ENCODE measurements at places on chromosomes 3 and 15. TPM values are rescaled to one million over a fixed set of nuclear protein-coding genes. Genes with fewer than 3 reads are reported as not detected.
A peak's percentile ranks its signal among the peaks of the same experiment; 100 is the strongest.

DNA sequence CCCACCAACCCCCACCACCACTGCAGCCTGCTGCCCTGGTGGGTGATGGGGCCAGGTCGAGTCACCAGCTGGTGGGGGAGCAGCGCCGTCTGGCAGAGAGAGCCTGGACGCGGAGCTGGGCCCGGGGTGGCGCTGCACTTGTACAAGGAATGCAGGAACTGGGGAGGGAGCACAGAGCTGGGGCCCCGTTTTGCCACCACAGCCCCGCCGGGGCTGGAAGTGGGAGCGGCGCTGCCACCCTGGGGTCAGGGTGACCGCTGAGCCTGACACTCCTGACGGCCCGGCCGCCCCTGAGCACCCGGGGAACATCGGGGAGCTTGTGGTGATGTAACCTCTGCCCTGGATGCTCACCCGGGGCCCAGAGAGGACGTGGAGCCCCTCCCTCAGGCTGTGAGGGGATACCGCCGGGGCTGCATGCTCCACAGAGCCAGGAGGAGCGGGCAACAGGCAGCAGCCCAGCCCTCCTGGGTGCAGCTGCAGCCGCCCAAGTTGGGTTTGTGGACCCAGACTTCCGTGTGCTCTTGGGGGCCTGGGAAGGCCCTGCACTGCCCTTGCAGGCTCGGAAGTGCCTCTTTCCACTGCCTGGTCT is 32.6 kb upstream of the IREB2 start:
- no peaks in the 10 kb centered on the region for H3K4me1 ChIP-seq
- no peak overlapping the region for H3K27ac ChIP-seq
- no peak for DNase-seq
- H3K36me3 ChIP-seq, result no peaks in the 10 kb centered on the region

- peak; percentile 67 for DNase-seq
- H3K27ac ChIP-seq, result peak overlapping the region; percentile 94
- H3K4me1 ChIP-seq, result peaks cover 27% of the 10 kb centered on the region
- H3K4me3 ChIP-seq, result peak overlapping the region; percentile 96
- no peaks in the 10 kb centered on the region for H3K27me3 ChIP-seq
These were observed 590 bp downstream of the POLR2H start for GRCh38 chr3:184361932-184362667.

GRCh38 chr3:152623286-152623911 is 211.5 kb upstream of the P2RY1 start:
- no peaks in the 10 kb centered on the region for H3K4me1 ChIP-seq
- H3K4me3 ChIP-seq, result no peak overlapping the region
- H3K27me3 ChIP-seq, result peaks cover 7% of the 10 kb centered on the region

- H3K27me3 ChIP-seq, result no peaks in the 10 kb centered on the region
- no peaks in the 10 kb centered on the region for H3K4me1 ChIP-seq
- DNase-seq, result no peak
- peaks cover 2% of the 10 kb centered on the region for H3K36me3 ChIP-seq
These were observed 75.1 kb downstream of the VGLL4 start for GRCh38 chr3:11568503-11569155.

- H3K4me1 ChIP-seq, result peaks cover 98% of the 10 kb centered on the region
- H3K4me3 ChIP-seq, result peak overlapping the region; percentile 60
- no peaks in the 10 kb centered on the region for H3K27me3 ChIP-seq
- H3K36me3 ChIP-seq, result peaks cover 20% of the 10 kb centered on the region
These were observed 69.2 kb upstream of the ICE2 start for GRCh38 chr15:60548101-60548500.

GRCh38 chr15:63035977-63036376 is 6.6 kb upstream of the TPM1 start:
- no peaks in the 10 kb centered on the region for H3K4me1 ChIP-seq
- H3K27me3 ChIP-seq, result peaks cover 16% of the 10 kb centered on the region
- H3K4me3 ChIP-seq, result no peak overlapping the region
- no peak overlapping the region for H3K27ac ChIP-seq

DNA sequence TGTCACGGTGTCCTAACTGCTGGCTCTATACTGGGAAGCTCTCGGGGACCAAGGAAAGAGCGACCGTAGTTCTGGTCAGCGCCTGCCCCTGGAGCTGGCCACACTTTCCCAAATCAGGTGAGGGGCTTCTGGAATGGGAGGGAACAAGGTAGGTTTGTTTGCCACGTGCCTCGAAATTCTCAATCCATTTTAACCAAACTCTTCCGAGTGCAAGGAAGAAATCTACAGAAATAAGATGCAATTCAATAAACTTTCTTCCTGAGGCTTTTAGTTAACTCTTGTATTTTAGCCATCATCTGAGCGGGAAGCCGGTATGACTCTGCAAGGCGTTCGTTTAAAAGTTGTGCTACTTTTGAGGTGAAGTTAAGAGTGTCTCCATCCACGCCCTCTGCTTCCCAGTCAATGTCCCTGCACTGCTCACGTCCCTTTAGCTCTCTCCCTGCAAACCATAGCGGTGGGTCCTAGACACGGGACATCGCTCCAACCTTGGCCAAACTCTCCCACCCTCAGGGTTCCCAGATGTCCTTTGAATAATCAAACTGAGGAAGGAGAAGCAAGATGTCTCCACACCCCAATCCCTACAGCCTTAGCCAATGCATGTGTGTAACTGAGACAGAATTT is 597 bp downstream of the AGTR1 start:
- no peaks in the 10 kb centered on the region for H3K36me3 ChIP-seq
- peaks cover 14% of the 10 kb centered on the region for H3K27me3 ChIP-seq
- no peaks in the 10 kb centered on the region for H3K4me1 ChIP-seq
- no peak overlapping the region for H3K27ac ChIP-seq

- no peak overlapping the region for H3K4me3 ChIP-seq
- peaks cover 10% of the 10 kb centered on the region for H3K27me3 ChIP-seq
- no peaks in the 10 kb centered on the region for H3K36me3 ChIP-seq
- peaks cover 26% of the 10 kb centered on the region for H3K4me1 ChIP-seq
These were observed 206.1 kb downstream of the TIGIT start for GRCh38 chr3:114499976-114500375.

DNA sequence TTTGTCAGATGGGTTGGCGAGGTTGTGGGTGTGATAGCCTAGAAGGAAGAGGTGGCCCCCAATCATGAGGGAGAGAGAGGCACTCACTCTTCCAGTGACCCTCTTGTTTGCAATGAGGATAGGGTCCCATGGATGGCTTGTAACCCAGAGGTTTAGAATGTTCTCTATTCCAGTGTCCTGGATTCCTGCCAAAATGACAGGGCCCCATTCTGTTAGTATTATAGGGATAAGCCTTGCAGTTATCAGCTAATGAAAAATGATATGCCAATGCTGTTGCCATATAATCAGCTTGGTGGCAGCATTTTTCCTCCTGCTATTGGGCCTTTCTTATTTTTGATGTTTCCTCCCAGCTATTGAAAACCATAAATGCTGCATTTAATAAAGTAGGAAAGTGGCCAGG is 23.3 kb upstream of the SENP7 start:
- H3K4me3 ChIP-seq, result no peak overlapping the region
- H3K4me1 ChIP-seq, result peaks cover 13% of the 10 kb centered on the region
- H3K36me3 ChIP-seq, result no peaks in the 10 kb centered on the region
- H3K27ac ChIP-seq, result no peak overlapping the region
- no peaks in the 10 kb centered on the region for H3K27me3 ChIP-seq

GRCh38 chr15:92886815-92887214 is 13.3 kb upstream of the CHD2 start:
- no peak for DNase-seq
- H3K36me3 ChIP-seq, result peaks cover 74% of the 10 kb centered on the region
- peak overlapping the region; percentile 98 for H3K4me3 ChIP-seq
- H3K27me3 ChIP-seq, result no peaks in the 10 kb centered on the region
- H3K27ac ChIP-seq, result peak overlapping the region; percentile 99

GRCh38 chr3:71152892-71153265 is 430.6 kb downstream of the FOXP1 start:
- H3K36me3 ChIP-seq, result peaks cover 5% of the 10 kb centered on the region
- DNase-seq, result no peak
- no peak overlapping the region for H3K4me3 ChIP-seq
- no peak overlapping the region for H3K27ac ChIP-seq

GRCh38 chr3:97647441-97647982 is 117.0 kb upstream of the ARL6 start:
- H3K4me1 ChIP-seq, result no peaks in the 10 kb centered on the region
- H3K36me3 ChIP-seq, result no peaks in the 10 kb centered on the region
- H3K27ac ChIP-seq, result no peak overlapping the region
- H3K4me3 ChIP-seq, result no peak overlapping the region
- no peak for DNase-seq

DNA sequence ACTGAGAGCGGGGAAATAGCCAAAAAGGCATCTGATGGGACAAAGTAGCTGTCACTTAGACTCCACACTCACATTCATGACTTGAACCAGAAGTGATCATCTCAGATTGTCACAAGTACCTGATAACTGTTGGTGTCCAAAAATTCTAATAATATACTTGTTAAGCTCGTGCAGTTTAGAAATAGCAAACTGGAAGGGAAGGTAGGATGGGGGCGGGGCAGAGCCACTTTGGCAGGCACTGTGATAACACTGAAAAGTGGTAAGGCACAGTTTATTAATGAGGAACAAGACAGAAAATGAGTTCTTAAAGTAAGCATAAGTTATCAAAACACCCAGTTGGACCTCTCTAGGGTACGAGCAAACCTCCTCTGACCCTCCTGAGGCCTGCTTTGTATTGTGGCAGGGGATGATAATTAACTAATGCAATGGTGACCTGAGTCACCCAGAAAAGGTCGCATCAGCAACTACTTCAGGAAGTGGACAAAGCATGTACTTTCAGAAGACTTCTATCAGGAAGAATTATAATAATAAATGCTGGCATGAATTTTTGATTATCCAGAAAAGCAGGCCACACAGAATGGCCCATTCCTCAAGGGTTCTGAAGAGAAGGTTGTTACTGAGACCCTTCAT is 54.4 kb downstream of the ADCY5 start:
- no peaks in the 10 kb centered on the region for H3K36me3 ChIP-seq
- DNase-seq, result no peak
- no peak overlapping the region for H3K4me3 ChIP-seq
- H3K4me1 ChIP-seq, result no peaks in the 10 kb centered on the region
- H3K27ac ChIP-seq, result no peak overlapping the region

DNA sequence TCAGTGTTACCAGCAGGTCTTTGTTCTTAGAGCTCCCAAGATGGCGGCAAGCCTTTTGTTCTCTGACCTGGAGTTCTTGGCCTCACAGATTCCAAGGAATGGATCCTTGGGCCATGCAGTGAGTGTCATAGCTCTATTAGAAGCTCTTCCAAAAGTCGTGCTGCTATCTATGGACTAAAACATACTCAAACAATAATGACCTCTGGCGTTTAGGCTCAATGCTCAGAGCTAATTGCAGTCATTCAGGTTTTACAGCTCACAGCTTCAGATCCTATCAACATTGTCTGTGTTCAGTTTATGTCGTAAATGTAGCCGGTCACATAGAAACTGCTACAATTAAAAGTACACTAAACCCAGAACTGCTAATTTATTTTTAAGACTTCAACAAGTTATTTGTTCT is 22.2 kb downstream of the CCRL2 start:
- H3K36me3 ChIP-seq, result peaks cover 7% of the 10 kb centered on the region
- H3K4me3 ChIP-seq, result no peak overlapping the region
- peaks cover 3% of the 10 kb centered on the region for H3K4me1 ChIP-seq
- no peaks in the 10 kb centered on the region for H3K27me3 ChIP-seq

The SLC28A2 gene
- total RNA-seq, result not detected

The BCHE gene
- total RNA-seq, result not detected

The PP2D1 gene
- not detected for total RNA-seq

The TIMP4 gene
- total RNA-seq, result 0.36 TPM

The TMEM40 gene
- not detected for total RNA-seq

The CYP1A2 gene
- total RNA-seq, result not detected

The ROPN1B gene
- not detected for total RNA-seq

The LIPC gene
- total RNA-seq, result not detected

The IL16 gene
- 63.1 TPM for total RNA-seq

The KIF15 gene
- total RNA-seq, result 41.0 TPM
